ENCODE measurements at places on chromosomes 3 and 15.
A peak's percentile ranks its signal among the peaks of the same experiment; 100 is the strongest.

DNA sequence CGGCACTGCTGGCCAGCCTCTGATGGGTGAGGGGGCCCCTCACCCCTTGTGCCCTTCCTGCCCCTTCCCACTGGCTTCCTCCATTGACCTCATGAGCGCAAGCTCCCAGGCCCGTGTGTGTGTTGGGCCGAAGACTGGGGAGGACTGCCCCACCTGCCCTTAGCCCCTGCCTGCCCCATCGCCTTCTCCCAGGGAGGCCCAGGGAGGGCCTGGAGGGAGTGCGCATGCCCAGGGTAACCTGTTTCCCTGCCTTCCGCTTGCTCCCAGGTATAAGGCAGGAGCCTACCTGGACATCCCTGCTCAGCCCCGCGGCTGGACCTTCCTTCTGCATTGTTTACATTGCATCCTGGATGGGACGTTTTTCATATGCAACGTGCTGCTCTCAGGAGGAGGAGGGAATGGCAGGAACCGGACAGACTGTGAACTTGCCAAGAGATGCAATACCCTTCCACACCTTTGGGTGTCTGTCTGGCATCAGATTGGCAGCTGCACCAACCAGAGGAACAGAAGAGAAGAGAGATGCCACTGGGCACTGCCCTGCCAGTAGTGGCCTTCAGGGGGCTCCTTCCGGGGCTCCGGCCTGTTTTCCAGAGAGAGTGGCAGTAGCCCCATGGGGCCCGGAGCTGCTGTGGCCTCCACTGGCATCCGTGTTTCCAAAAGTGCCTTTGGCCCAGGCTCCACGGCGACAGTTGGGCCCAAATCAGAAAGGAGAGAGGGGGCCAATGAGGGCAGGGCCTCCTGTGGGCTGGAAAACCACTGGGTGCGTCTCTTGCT lies 8.8 kb downstream of the DLL4 start:
- no peak for DNase-seq

DNA sequence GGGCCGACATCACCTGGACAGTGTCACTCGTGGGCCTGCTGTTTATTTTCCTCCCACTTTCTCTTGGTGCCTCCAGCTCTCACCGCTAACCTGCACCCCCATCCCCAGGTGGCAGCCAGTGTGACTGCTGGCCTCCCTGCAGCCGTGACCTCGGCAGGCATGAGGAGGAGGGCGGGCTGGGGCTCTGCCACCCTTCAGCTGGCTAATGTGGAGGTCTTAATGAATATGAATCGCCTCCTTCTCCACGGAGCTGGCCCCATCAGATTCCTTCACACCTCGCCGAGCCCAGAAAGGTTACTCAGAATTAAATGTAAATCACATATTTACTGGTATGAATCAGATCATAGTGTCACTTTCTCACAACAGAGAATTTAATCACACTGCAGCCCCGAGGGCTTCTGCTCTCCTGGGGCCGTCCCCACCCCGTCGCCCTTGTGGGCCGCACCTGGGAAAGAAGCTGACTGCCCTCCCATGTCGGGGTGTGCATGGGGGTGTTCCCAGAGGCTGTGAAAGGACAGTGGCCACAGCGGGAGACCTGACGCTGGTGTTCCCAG lies 171.1 kb upstream of the TLE3 start:
- DNase-seq, result no peak

DNA sequence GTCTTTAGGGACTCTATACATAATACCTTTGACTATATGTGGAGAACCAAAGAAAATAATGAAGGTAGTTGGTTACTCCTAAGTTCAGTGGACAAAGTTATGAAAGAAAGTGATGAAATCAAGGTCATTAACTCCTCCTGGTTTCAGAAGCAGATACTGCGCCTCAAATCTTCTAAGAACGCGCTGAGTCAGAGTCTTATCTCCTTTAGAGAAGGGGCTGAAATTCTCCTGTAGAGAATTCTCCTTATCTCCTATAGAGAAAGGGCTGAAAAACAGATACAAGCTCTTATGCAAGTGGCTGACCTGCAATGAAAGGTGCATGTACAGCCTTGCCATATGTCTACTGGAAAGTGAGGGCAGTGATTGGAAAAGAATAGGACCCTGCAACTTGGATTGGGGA lies 824.2 kb downstream of the NSUN3 start:
- no peak for DNase-seq

DNA sequence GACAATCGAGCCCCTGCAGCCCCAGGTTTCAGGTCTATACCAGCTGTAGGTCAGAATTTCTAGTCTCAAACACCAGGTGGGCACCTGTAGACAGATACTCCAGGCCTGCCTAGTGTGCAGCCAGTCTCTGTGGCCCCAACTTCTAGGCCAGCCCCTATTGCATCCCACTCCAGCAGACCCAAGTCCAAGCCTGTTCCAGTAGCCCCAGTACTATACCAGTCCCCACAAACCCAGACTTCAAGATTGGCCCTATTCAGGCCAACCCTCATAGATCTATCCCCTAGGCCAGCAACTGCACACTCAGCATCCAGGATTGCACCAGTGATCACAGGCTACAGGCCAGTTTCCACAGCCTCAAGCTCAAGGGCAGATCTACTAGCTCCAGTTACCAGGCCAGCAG lies 344.0 kb downstream of the PYDC2 start:
- no peak for DNase-seq

DNA sequence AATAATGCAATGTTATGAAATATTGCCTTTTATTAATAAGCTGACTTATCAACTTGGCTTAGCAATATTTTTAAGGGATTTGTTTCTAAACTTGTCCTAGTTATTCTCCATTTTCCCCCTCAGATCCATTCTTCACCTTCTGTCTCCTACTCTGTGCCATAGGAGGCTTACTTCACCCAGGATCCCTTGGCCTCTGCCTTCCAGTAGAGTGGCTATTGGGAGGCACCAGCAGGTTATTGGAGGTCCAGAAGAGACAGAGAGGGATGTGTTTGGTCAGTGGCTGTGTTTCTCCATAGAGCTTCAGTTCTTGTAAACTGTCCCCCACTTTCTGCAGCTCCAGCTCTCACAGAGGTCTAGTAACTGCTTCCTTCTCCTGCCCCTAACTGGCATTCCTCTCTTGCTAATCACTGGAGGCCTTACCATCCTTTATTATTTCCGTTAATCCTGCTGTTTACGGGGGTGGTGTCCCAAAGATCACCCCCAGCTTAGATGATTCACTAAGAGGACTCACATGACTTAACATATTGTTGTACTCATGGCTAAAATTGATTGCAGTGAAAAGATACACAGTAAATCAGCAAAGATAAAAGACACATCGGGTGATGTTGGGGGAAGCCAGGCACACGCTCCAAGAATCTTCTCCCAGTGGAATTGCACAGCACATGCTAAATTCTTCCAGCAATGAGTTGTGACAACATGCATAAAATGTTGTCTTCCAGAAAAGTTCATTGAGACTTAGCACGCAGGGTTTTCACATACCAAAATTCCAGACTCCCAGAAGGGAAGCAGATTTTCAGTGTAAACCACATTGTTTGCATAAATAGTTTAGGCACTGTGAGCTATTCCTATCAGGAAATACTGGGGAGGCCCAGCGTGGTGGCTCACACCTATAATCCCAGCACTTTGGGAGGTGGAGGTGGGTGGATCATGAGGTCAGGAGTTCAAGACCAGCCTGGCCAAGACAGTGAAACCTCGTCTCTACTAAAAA lies 67.5 kb downstream of the RPL22L1 start:
- DNase-seq, result peak; percentile 100

- no peak for DNase-seq
Observed at GRCh38 chr15:81921163-81921562, 124.7 kb downstream of the MEX3B start.

DNA sequence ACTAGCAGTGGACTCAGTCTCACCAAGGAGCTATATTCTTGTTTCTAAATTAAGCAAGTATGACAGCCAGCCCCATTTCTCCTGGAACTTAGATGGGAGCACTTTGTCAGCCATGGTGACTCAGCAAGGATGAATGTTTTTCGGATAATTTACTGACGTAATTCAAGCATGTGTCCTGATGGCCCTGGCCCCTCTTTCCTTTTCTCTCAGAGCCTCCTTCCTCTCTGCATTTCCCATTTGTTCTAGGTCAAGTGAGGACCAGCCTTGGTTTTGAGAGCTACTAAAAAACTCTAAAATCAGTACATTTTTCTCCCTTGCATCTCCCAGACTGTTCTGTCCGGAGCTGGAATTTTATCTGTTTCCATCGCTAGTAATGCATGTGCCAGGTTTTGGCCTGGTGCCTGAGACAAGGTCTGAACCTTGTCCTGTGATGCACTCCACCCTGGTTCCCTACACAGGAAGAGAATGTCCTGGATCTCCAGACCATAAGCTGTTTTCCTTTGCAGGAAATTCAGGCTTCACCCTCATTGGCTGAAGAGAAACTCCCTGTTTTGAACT lies 256.6 kb upstream of the ROPN1 start:
- DNase-seq, result peak; percentile 60

DNA sequence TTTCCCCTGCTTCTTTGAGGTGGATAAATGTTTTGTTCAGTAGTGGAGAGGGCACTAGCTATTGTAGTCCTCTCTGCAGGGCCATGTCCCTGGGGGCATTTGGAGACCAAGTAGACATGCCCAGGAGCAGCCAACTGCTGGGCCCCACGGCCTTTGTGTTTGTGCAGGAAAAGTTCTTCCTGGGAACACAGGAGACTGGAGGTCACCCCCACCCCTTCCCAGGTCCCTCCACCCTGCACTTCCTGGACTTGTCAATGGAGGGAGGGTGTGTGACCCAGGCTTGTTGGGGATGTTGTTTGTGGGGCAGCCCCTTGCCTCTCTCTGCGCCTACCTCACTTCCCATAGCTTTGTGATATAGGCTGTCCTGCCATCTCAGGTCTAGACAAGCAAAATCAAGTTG lies 317.0 kb upstream of the LRRFIP2 start:
- no peak for DNase-seq

DNA sequence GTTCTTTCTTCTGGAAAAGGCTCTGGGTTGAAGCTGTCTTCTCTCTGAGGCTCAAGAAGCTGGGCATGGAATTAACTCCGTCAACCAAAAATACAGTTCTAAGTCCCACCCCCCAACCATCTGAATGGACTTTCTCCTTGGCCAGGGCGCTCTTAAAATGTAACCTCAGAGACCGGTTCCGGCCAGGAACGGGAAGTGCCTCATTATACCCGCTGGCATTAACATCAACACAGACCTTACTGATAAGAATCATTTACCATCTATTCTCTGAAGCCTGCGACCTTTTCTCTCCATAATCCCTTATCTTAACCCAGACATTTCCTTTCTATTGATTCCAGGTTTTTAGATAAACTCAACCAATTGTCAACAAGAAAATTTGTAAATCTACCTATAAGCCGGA lies 64.7 kb downstream of the ATP1B3 start:
- no peak for DNase-seq

DNA sequence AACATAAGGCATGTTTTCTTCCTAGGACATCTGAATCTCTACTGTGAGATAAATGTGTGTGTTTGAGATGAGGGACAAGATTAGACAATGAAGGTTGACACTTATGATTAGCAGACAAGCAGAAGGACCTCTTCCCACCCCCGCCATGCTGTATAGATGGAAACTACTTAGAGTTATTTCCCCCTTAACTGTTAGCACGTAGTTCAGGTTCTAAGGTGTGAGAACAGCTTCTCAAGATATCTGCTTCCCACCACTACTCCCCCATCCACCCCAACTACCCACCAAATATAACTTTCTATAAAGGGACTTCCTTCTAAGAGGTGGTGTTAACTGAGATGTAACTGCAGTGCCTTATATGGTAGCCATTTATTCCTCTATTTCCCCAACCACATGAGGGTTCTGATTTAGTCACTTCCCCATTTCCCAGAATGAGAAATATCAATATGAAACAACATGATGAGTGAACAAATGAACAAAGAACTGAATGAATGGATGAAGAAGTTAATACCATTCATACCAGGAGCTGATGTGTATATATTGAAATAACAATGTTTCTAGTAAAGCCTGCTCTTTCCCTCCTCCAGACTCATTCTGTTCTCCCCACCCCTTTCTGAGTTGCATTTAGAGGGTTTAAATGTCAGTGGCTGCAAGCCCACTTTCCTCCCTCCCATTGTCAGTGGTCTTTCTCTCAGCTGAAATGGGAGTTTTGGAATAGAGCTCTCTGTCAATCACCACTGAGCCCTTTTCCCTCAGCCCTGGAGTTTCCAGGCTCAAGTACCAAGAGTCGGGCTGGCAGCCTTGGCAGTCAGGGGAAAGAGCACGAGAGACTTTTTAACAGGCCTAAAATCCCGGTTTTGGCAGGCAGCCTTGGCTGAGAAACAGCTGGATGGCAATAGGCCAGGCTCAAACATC lies 7.7 kb upstream of the RFTN1 start:
- DNase-seq, result no peak

DNA sequence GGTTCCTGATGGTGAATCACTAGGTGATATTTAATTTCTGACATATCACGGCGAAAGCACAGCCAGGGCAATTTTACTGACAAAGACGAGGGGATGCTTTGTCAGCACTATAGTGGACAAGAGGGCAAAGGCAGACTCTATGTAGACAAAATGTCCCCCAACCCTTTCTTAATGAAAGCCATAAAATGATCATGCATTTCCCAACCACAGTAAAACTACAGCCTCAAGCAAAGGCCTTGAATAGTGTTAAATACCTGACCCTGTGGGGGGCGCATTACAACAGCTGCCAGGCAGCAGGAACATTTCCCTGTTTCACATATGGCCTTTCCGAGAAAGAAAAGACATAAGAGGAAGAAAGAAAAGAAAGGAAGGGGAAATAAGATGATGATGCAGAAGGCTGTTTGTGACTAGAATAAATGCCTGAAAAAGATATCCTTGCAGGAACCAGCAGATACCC lies 49.5 kb downstream of the GLDN start:
- no peak for DNase-seq

DNA sequence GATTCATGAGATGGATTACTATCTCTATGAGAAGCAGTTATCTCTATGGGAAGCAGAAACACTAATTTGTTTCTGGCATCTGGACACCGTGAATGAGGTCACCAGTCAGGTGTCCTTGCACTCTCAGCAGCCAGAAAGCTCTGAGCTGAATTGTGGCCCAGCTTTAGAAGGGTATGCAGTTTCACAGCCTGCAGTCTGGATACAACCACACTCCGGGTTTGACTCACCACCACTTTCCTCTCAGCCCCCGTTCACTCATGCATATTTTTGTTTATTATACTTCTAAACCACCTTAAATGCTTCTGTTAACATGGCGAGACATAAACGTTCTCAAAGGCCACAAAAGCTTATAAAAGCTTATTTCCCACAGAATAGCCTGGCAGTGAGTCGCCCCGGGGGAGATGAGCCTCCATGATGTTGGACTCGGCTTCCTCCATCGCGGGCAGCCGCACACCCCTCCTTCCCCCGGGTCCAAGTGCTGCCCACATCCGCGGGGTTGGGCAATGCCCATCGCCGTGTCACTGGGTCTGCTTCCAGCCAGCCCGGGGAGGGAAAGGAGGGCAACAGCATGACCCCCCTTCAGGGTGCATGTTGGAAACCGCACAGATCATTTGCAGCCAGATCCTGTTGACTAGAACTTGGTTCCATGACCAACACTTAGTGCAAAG lies 16.8 kb upstream of the SLC41A3 start:
- DNase-seq, result no peak

DNA sequence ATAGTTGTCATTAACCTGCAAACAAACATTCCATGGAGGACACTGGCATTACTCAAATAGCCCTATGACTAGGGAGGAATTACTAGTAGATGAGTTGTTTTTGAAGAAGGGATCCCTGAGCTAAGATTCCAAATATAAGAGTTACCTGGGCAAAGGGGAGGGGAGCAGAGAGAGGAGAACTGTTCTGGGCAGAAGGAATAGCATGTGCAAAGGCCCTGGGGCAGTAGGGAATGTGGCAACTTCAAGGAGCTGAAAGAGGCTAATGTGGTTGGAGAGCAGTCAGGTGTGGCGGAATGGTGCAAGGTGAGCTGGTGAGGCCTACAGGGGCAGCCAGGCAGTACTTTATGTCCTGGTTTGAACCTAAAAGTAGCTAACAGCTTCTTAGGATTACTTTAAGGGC lies 5.8 kb upstream of the IL17RD start:
- DNase-seq, result no peak

- DNase-seq, result no peak
Observed at GRCh38 chr3:95815828-95816227, 998.6 kb upstream of the EPHA6 start.

Measured in GM04503 (cell line).